Skin of body (tissue), 3 donors: ENCODE measurements at places on chromosomes 1 and 21. TPM values are rescaled to one million over a fixed set of nuclear protein-coding genes. Genes with fewer than 3 reads are reported as not detected.
A peak's percentile ranks its signal among the peaks of the same experiment; 100 is the strongest.

DNA sequence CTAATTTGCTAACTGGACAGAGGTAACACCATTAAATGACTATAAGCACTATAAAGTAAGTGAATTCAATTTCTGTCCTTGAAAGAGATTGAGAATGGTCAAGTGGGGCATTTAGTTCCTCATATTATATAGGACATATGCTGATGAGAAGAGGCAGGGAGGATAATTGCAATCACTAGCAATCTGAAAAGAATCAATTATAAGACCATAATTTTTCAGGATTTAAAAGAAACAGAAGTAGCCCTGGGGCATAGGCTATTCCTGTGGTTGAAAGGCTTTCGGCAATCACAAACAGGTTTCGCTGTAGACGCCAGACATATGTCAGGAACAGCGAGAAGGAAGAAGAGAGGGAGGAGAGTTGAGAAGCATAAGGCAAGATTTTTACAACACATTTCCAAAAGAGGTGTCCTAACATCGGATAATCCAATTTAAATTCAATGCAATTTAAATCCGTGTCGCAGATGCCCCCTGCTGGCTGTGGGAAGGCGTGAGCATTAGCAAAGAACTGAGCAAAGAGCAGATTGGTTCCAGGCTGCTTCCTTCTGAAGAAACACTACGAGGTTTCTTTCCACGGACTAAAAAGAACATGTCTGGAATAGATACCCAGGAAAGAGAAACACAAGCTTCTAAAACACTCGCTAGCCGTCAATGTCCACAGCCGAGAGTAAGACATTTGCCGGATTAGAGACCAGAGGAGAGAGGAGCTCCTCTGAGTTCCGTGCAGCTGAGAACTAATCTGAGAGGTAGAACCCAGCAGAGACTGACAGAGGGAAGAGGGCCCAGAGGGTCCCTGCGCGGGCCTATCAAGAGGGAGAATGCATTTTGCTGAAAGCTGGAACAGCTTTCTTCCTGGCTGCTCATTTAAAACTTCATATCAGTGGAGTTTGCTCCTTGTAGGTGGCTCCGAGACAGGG is 27.9 kb downstream of the RGS5 start:
- peak; percentile 25 for DNase-seq

DNA sequence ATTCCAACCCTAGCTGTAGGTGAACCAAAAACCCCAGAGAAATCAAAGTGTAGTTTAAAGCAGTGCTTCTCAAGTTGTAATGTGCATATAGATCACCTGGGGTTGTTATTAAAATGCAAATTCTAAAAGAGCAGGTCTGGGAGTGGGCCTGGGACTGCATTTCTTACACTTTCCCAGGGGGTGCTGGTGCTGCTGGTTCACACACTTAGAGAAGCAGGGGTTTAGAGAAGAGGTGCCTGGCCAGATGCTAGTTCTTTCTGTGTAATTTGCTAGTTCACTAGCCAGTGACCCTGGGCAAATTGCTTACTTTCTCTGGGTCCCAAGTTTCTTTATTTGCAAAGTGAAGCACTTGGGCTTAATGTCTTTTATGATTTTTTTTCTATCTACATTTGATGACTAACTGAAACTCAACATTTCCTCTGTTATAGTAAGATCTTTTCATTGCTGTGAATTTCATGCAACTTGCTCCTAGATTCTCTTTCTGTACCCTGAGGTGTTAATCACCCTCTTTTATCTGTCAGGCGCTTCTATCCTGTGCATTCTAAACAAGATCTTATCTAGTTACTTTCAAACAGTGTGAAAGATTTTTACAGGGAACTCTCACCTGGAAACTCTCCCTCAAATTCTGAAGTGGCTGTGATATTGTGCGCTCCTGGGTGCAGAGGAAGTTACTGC is 141.9 kb upstream of the UBE2U start:
- DNase-seq: no peak

GRCh38 chr1:175755516-175756070 is 12.2 kb upstream of the TNR start:
- no peak for DNase-seq

- DNase-seq: no peak
Measured at GRCh38 chr1:119340861-119341261, 27.7 kb upstream of the HAO2 start.

- DNase-seq: no peak
Measured at GRCh38 chr1:154557248-154557938, 1.1 kb downstream of the UBE2Q1 start.

DNA sequence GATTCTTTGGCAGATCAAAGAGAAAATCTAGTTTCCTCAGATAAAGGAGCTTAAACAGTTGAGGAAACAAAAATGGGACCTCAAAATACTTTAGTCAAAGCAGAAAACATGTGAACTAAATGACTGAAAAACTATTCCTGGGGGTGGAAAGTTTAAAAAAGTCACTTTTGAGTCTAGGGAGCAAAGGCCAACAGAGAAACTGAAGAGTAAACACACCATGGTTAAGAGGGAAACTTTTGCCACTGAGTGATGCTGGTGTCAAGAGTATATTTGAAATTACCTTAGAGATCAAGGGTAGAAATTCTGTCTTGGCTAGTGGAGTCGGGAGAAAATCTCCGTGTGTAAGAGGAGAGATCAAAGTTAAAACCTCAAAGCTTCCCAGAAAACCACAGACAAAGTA is 501.2 kb upstream of the ADGRL4 start:
- DNase-seq: no peak

GRCh38 chr1:9689011-9689706 is 37.6 kb downstream of the PIK3CD start:
- no peak for DNase-seq

GRCh38 chr1:157194731-157195520 is 56.7 kb upstream of the ETV3 start:
- no peak for DNase-seq

DNA sequence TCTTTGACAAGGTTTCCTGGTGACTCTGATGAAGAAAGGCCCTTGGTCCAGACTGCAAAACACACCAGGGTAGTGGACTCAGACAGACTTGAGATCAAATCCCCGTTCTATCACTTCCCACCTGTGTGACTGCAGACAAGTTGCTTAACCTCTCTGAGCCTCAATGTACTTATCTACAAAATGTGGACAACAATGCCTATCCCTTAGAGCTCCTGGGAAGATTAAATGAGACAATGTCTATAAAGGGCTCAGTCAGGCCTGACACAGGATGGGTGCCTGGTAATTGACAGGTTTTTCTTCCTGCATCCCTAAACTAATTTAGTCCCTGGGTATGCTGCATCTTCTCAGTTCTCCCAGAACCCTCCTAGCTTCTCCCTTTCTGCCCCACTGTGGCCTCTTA is 37.9 kb upstream of the ZBTB40 start:
- no peak for DNase-seq

- no peak for DNase-seq
Measured at GRCh38 chr1:106406114-106406513, 650.4 kb upstream of the PRMT6 start.

GRCh38 chr1:154831462-154831861 is 38.6 kb downstream of the KCNN3 start:
- no peak for DNase-seq

DNA sequence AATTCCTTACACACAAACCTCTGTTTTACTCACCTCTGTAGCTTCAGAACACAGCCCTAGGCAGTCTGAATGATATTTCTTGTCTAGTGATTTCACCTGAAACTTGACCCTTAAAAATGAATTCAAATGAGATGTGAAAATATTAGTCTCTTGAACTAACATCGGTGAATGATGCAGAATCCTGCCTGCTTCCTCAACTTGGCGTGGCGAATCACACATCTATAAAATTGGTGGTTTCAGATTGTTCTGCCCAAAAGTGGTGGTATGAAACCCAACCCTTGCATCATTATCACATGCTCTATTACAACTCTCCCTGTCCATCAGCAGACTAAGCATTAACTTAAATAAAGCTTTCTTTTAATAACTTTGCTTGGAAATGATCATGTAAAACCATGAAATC is 26.9 kb upstream of the C1orf21 start:
- no peak for DNase-seq

DNA sequence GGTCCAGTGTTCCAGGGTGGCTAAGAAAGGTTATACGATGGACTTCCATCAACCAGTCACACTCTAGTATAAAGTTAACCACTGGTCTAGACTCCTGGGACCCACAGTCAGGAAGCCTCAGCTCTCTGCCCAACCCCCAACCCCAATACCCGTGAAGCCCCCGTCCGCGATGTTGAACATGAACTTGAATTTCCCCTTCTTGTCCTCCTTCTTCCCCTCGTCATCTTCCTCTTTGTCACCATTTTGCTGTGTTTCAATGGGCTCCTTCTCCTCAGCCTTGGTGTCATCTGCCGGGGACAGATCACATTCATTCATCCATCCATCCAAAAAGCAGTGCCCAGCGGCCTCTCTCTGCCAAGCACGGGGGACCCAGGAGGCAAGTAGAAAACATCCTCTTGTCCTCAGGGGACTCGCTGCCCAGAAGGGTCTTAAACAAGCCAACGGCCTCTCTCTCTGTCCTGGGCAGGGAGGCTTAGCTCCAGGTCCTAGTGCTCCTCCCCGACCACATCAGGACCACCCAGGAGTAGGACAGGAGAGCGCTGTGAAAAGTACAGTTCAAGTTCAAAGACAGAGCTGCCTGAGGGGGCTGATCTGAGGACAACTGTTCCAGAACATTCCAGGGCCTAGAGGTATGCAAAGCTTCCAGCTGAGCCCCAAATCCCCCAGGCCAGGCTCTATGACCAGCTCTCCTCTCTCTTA is 66.5 kb downstream of the KCNAB2 start:
- no peak for DNase-seq

DNA sequence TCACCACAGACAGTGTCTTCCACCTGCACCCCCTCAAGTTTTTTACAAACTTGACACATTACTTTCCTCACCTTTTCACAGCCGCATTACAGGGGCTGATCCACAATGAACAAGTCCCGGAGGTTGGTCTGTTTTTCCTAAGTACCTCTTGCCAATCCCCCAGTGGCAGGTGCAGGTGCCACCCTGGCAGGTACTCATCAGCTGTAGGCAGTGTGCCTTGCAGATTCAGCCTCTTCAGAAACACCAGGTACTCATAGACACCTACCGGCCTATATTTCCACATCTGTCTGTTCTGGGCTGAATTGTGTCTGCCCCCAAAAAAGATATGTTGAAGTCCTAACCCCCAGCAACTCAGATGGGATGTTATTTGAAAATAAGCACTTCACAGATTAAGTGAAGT is 81.4 kb upstream of the CNIH3 start:
- no peak for DNase-seq

DNA sequence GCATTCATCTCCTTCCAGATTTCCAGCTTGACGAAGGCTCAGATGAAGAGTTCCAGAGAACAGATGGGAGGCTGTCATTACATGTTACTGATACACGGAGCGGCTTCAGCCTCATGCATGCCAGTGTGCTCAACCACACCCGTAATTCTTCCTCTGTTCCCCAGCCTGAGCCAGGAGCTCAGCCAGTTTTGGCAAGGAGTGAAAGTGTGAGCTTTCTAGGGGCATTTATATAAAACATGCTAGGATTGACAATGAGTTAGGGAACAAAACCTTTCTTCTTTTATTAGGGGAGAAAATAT is 290.4 kb upstream of the PLXNA2 start:
- peak; percentile 29 for DNase-seq

- peak; percentile 76 for DNase-seq
Measured at GRCh38 chr21:28737674-28738419, 254.8 kb downstream of the LTN1 start.

- no peak for DNase-seq
Measured at GRCh38 chr1:183477986-183478781, 5.9 kb downstream of the SMG7 start.

DNA sequence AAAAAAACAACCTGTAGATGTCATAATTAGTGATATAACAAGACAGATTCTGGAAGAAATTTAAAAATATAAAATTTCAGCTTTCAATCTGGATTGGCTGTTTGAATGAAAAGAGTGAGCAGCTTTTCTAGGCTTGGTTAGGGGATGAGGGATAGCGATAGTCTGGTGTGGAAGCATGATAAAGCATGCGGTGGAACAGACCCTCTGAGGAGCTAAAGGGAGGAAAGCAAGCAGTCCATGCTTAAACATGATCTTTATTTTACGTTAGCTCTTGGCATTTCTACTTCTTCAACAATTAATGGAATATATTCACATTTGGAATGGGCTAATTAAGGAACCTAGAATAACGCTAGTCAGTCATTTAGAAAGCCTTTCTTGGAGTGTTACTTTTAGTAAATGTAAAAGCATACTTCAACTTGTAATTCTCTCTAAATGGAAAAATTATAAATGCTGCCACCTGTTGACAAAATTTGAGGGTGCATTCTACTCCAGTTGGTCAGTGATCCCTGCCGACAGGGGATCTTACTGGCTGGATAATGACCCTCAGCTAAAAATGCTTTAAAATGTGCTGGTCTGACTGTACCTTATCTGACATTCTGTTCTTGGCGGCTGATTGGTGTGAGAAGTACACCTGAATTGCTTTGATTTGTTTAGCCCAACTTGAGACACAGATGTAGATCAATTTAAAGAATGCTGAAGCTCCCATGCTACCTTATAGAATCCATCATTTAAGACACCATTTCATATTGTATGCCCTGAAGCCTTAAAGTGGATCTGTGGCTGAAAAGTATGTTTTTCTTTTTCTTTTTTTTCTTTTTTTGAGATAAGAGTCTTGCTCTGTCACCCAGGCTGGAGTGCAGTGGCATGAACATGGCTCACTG is 61.2 kb downstream of the AK4 start:
- peak; percentile 55 for DNase-seq

GRCh38 chr21:37230632-37231248 is 36.4 kb downstream of the VPS26C start:
- DNase-seq: no peak

DNA sequence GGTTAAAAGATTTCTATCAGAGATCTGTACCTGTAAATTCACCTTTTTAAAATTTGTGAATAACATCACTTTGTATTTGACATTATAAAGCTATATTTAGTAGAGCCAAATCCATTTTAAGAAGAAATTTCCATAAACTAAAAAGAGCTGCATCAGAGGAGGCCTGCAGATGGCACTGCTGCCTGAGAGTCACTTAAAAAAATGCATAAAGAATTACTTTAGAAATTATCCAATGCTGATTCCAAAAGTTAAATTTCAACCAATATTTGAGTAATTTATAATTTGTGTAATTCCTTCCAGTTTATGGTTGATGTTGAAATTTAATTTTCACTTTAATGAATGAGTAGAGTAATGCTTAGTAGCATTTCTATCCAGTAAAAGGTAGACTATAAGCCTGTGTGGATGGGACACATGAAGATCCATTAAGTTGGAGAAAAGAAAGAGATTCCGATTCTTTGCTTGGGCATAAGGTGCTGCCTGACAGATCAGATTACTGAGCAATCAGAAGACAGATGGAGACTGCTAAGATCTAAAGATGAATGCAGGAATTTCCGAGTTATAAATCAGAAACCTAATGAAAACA is 20.7 kb upstream of the RPE65 start:
- no peak for DNase-seq

GRCh38 chr1:209733409-209734192 is 22.3 kb upstream of the TRAF3IP3 start:
- DNase-seq: no peak

FCER1A gene
- total RNA-seq: 6.0 TPM

MYCBP gene
- 7.5 TPM for total RNA-seq

CD48 gene
- 8.2 TPM for total RNA-seq

ARHGAP30 gene
- total RNA-seq: 7.9 TPM

HES2 gene
- total RNA-seq: 5.9 TPM

NHLH1 gene
- total RNA-seq: 0.20 TPM

RBM11 gene
- 0.30 TPM for total RNA-seq

RPAP2 gene
- 9.1 TPM for total RNA-seq

AMY2B gene
- 20.8 TPM for total RNA-seq

GUCA2B gene
- not detected for total RNA-seq

DNAI4 gene
- 16.2 TPM for total RNA-seq

FMO4 gene
- 4.5 TPM for total RNA-seq

NT5C1A gene
- 2.0 TPM for total RNA-seq

NMNAT2 gene
- total RNA-seq: 0.79 TPM

GNAT2 gene
- total RNA-seq: not detected

S100A2 gene
- 71.6 TPM for total RNA-seq

ANGPTL3 gene
- not detected for total RNA-seq

KRTAP12-2 gene
- 1.5 TPM for total RNA-seq

ATP1A4 gene
- total RNA-seq: not detected
